T follicular helper cell (primary cell): ENCODE measurements at places on chromosomes 13 and 19.
A peak's percentile ranks its signal among the peaks of the same experiment; 100 is the strongest.

GRCh38 chr13:98689347-98689968 lies 63.0 kb downstream of the SLC15A1 start:
- no peak for DNase-seq

DNA sequence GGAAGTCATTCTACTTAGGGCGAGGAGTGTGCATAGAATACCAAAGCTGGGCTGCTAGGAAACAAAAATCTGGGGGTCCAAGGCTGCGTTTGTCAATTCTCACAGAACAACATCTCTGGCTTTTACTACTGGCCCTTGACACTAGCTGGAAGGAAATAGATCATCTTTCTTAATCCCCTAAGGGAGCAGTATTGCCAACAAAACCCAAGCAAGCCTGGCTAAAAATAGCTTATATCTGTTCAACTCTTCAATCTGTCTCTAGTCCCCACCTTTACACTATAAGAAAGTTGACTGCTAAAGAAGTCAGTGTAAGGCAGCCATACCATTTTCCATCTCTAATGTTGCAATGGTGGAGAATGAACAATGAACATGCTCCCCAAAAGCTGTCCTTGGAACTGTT lies 107.8 kb upstream of the SPRY2 start:
- DNase-seq, result no peak

DNA sequence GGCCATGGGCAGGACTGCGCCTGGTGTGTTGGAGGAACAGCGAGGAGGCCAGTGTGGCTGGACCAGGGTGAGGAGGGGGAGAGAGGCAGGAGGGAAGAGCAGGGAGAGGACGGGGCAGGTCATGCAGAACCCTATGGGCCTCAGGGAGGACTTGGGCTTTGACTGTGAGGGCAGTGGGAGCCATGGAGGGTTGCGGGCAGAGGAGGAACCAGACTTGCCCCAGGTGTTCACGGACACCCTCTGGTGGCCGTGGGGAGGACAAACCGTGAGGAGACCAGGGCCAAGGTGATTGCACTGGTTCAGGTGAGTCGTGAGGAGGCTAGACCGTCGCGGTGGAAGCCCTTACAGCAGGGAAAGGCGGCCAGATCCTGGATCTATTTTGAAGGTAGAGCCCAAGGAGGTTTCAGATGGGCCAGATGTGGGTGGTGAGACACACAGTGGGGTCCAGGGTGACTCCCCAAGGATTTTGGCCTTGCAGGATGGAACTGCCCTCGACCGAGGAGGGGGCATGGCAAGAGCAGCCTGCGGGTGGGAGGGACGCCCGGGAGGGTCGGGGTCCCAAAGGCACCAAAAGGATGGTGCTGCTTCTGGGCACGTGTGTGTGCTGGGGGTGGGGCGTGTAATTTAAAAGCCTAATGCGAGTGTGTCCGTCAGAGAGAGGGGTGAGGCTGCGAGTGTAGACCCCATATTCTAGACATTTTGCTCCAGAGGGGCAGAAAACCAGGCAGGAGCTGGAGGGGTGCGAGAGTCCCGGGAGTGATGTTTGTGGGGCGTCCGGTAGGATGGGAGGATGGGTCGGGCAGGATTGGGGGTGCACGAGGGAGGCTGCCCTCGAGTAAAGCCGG lies 2.7 kb upstream of the REXO1 start:
- DNase-seq, result no peak

DNA sequence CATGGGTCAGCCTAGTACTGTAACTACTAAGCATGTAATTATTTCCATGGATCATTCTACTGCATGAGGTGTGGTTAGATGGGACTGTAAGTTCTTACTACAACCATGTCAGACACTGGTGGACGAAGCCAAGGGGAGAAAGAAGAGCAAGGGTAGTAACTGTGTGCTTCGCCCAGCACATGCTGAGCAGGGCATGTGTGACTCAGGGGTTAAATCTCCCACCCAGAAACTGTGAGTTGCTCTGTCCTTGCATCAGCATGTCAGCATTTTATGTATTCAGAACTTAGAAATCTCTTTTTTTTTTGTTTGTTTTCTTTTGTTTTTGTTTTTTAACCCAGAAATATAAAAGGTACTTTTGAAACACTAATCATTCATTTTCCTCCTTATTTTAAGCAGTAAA lies 436.6 kb upstream of the KLF12 start:
- DNase-seq, result no peak

GRCh38 chr13:112843392-112844111 lies 125.5 kb upstream of the MCF2L start:
- no peak for DNase-seq

- no peak for DNase-seq
Measured at GRCh38 chr19:2198317-2198716, 34.6 kb downstream of the DOT1L start.

- DNase-seq, result no peak
Measured at GRCh38 chr13:84873951-84874350, 925.3 kb downstream of the SLITRK6 start.

- DNase-seq, result no peak
Measured at GRCh38 chr19:14544977-14545715, 15.8 kb downstream of the TECR start.

GRCh38 chr13:33940256-33940655 lies 122.3 kb downstream of the RFC3 start:
- no peak for DNase-seq

DNA sequence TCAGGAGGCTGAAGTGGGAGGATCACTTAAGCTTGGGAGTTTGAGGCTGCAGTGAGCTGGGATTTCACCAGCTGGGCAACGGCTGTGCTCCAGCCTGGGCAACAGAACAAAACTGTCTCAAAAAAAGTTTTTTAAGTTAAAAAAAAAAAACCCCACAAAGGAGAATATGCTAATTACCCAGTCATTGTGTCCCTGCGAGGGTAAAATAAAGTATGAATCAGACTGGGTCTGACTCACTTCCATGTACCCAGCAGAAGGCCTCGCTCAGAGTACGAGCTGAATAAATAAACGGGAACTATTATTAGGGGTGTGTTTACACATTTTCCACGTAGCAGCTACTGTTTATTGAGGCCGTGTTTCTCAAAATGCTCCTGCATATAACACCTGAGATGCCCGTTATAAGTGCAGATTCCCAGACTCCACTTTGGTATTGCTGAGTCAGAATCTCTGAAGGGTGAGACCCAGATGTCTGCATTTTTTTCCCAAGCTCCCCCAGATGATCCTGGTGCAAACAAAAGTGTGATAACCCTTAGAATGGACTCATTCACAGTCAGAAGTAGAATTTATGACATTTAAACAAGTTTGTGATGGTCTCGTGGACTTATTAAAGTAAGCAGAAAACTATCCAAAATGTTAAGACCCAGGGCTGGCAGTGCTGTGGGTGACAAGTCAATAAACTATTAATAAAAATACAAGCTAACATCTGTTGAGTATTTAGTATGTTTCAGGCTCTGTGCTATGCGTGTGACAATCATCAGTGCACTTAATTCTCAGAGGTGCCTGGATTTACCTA lies 28.2 kb downstream of the KCNC3 start:
- no peak for DNase-seq

GRCh38 chr19:48997972-48998371 lies 4.3 kb downstream of the RUVBL2 start:
- peak; percentile 15 for DNase-seq

DNA sequence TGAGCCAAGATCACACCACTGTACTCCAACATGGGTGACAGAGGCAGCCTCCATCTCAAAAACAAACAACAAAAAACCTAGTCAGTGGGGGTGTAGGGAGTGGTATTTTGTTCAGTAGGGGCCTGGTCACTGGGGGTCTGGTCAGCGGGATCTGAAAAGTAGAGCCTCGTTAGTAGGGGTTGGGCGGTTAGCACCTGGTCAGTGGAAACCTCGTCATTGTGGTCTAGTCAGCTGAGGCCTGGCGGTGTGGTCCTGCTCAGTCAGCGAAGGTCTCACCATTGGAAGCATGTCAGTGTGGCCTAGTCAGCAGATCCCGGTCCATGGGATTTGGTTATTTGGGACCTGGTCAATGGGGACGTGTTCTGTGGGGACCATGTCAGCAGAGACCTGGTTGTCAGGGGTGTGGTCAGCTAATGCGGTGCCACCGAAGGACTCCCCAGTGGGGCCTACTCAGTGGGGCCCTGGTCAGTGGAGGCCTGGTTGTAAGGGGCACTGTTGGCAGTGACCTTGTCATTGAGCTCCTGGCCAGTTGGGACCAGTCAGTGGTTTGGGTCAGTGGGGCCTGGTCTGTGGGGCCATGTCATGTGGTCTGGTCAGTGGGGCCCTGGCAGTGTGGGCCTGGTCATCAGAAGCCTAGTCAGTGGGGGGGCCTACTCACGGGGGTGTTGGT lies 63.0 kb upstream of the TPM4 start:
- DNase-seq, result no peak

DNA sequence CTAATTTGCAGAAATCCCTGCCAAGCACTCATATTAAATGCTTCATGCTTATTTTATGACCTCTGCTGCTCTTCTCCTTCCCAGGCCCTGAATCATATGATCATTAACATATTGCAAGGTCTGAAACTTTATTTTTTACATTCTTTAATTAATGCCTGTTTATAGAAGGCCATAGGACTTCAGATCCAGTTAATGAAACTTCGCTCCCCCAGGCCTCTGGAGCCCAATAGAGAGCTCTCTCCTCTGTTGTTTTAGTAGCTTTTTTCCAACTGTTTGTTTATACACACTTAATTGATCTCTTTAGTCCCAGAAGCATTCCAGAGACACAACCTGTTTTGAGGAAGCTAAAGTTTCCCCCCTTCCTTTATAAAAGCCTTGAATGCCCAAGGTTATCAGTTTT lies 68.3 kb downstream of the DACH1 start:
- DNase-seq, result no peak

DNA sequence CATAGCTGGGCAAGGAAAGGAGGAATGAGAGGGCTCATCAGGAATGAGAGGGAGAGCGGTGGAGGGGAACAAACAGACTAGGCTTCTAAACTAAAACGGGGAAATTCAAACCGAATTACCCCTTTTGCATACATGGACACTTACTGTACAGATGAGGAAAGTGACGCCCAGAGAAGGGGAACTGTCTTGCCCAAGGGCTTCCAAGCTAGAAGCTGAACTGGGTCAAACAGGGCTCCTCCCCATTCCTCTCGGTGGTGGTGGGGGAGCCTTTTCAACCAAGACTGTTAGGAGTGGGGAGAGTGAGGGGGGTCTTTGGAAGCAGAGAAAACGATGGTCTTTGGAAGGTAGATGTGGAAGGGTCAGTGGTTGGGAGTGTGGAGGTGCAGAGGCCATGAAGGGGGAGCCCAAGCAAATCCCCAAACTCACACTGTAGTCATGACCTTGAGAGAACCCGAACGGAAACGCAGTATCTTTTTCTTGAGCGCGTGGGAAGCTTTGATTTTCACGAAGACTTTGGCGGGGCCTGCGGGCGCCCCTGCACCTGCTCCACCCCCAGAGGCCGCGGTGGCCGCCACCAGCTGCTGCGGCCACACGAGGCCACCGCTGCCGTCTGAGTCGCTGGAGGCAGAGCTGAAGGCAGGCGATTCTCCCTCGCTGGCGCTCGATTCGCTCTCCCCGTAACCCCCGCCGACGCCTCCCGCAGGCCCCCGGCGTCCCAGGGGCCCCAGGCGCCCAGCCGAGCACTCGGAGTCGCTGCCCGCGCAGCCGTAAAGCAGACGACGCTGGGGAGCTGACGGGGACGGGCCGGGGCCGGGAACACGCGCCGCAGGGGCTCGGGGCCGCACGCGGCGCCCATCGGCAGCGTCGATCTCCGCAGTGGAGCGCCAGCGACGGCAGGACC lies 12.3 kb upstream of the GNG8 start:
- no peak for DNase-seq

DNA sequence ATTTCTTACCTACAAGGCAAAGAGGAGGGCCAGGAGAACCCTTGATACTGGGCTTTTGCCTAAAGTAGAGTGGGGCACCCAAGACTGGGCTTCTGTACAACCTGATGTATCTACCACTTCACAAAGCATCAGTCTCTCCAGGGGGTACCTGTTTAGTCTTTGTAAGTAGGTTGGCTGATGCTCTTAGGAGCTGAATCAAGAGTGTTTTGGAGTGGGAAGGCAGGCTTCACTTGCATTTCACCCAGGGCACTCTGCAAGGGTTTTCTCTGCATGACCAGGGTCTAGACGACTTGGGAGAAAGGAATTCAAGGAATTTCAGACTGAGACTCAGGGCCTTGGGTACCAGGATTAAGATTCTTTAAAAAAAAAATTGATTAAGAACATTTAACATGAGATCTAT lies 361.5 kb downstream of the RFC3 start:
- no peak for DNase-seq

GRCh38 chr13:51006067-51006845 lies 96.7 kb downstream of the RNASEH2B start:
- DNase-seq, result no peak

- DNase-seq, result no peak
Measured at GRCh38 chr13:65497265-65497664, 1732.9 kb downstream of the PCDH9 start.

DNA sequence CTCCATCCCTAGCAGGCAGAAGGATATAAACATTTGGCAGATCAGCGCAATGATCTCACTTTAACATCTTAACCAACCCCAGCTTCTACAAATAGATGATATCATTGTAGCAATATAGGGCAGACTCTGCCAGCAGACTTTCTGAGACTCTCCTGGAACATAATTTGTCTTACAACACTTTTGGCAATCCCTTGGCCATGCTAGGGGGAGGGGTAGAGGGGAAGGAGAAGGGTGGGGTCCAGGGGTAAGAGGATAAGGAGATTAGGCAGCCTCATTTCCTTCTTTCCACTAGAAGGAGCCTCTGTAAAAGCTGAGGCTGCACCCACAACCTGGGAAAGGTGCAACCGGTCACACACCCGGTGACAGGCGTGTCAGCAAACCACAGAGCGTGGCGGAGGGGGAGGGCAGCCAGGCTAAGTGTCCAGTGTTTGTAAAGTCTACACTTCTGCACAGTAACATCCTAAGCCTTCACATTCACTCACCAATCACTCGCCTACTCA lies 8.7 kb upstream of the UBAC2 start:
- DNase-seq, result no peak

DNA sequence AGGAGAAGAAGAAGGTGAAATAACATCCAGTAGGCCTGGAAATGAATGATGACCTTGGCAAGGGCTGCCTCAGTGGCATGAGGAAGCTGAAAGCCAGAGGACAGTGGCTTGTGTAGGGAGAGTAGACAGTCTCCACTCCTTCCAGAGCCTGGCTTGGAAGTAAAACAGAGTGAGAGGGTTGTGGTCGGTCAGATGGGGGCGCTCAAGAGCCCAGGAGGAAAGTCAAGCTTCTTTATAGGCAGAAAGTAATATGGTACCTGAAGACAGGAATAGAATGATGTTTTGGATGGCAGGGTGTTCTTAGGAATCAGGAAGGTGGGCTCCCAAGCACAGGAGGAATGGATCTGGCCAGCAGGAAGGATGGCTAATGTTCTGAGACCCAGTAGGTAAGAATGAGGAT lies 75.1 kb upstream of the TSC22D1 start:
- no peak for DNase-seq
